ENCODE measurements at places on chromosomes 11 and 22.

GRCh38 chr11:68798221-68798813, 43.4 kb downstream of the CPT1A start:
- DNase-seq, result peak; percentile 70

- DNase-seq, result no peak
Measured at GRCh38 chr22:27986937-27987336, 67.9 kb upstream of the PITPNB start.

- peak; percentile 17 for DNase-seq
Measured at GRCh38 chr22:27801616-27802345, at the start of gene MN1. Gene MN1, minus strand, starts transcription at chr22:27801756. Its CDS starts 1,213 bp downstream, at chr22:27800543.

- DNase-seq, result no peak
Measured at GRCh38 chr22:26466196-26466595, 17.4 kb downstream of the HPS4 start.

GRCh38 chr11:66069715-66070603, at the start of gene PACS1:
Gene PACS1, plus strand, starts transcription at chr11:66070272. Its CDS starts 215 bp downstream, at chr11:66070487.
- peak; percentile 79 for DNase-seq

DNA sequence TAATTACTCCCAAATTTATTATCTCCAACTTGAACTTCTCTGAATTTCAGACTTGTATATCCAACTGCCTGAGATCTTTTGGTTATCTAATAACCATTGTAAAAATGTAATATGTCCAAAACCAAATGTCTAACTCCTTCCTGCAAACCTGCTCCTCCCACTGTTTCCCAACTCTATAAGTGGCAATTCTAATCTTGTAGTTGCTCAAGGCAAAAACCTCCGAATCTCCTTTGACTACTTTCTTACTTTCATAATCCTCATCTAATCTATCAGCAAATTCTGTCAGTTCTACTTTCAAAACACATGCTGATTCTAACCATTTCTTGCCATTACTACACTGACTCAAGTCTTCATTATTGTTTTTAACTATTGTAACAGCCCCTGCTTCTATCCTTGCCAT, 55.7 kb downstream of the FAM168A start:
- DNase-seq, result no peak

All from NCI-H82 (cell line).